ENCODE measurements at places on chromosomes 5 and 9. TPM values are rescaled to one million over a fixed set of nuclear protein-coding genes. Genes with fewer than 3 reads are reported as not detected.

GRCh38 chr9:77514886-77515711 is 133.0 kb downstream of the GNA14 start:
- H3K36me3 ChIP-seq = no peaks in the 10 kb centered on the region
- H3K4me3 ChIP-seq = no peak overlapping the region
- H3K4me1 ChIP-seq = no peaks in the 10 kb centered on the region
- H3K27ac ChIP-seq = peak overlapping the region; percentile 36
- DNase-seq = no peak
- no peaks in the 10 kb centered on the region for H3K27me3 ChIP-seq

GRCh38 chr9:21056931-21057330 is 20.8 kb downstream of the IFNB1 start:
- H3K27ac ChIP-seq = no peak overlapping the region
- H3K27me3 ChIP-seq = no peaks in the 10 kb centered on the region
- H3K36me3 ChIP-seq = no peaks in the 10 kb centered on the region
- H3K4me3 ChIP-seq = no peak overlapping the region
- DNase-seq = no peak
- H3K4me1 ChIP-seq = no peaks in the 10 kb centered on the region

Gene RACK1
- total RNA-seq = 1,240 TPM

DNA sequence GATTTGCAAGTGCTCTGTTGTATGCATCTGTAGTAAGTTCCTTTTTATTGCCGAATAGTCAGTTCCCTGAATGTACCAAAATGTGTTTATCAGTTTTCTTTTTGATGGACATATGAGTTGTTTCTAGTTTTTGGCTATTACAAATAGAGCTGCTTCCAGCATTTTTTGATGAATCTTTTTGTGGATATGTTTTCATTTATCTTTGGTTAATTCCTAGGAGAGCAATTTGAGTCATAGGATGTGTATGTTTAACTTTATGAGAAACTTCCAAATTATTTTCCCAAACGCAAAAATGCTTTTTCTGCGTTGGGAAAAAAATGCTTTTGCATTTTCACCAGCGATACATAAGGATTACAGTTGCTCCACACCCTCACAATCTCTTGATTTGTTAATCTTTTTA is 287.7 kb downstream of the FER start:
- no peaks in the 10 kb centered on the region for H3K4me1 ChIP-seq
- no peaks in the 10 kb centered on the region for H3K36me3 ChIP-seq
- no peaks in the 10 kb centered on the region for H3K27me3 ChIP-seq
- no peak overlapping the region for H3K4me3 ChIP-seq
- no peak overlapping the region for H3K27ac ChIP-seq

Gene ZFP37
- 4.1 TPM for total RNA-seq

GRCh38 chr5:1519631-1520210 is 4.0 kb downstream of the LPCAT1 start:
- no peak overlapping the region for H3K27ac ChIP-seq
- H3K36me3 ChIP-seq = peaks cover 4% of the 10 kb centered on the region
- no peaks in the 10 kb centered on the region for H3K27me3 ChIP-seq
- no peak overlapping the region for H3K4me3 ChIP-seq
- peaks cover 7% of the 10 kb centered on the region for H3K4me1 ChIP-seq

GRCh38 chr9:17865881-17866280 is 287.0 kb downstream of the SH3GL2 start:
- DNase-seq = peak; percentile 16
- no peak overlapping the region for H3K4me3 ChIP-seq
- H3K27me3 ChIP-seq = no peaks in the 10 kb centered on the region
- H3K36me3 ChIP-seq = no peaks in the 10 kb centered on the region
- no peaks in the 10 kb centered on the region for H3K4me1 ChIP-seq

GRCh38 chr5:151886546-151887275 is 37.9 kb downstream of the GLRA1 start:
- no peak overlapping the region for H3K4me3 ChIP-seq
- H3K27ac ChIP-seq = no peak overlapping the region
- no peaks in the 10 kb centered on the region for H3K36me3 ChIP-seq
- no peak for DNase-seq

DNA sequence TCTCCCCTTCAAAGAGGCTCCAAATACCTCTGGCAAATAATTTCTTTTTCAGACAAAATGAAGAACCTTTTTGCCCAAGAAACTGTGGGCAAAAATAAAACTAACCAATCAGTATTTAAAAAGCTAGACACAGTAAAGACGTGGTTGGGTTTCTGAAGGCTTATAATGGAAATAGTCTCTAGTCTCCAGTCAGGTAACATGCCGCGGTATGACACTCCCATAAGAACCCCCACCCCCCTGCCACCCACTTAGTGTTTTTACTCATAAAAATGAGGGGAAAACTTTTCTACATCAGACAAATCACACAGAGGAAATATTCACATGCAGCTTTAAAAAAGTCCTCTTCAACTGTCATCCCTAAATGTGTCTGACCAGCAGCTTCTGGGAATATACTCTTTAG is 105.3 kb downstream of the THBS4 start:
- no peaks in the 10 kb centered on the region for H3K36me3 ChIP-seq
- no peaks in the 10 kb centered on the region for H3K4me1 ChIP-seq

DNA sequence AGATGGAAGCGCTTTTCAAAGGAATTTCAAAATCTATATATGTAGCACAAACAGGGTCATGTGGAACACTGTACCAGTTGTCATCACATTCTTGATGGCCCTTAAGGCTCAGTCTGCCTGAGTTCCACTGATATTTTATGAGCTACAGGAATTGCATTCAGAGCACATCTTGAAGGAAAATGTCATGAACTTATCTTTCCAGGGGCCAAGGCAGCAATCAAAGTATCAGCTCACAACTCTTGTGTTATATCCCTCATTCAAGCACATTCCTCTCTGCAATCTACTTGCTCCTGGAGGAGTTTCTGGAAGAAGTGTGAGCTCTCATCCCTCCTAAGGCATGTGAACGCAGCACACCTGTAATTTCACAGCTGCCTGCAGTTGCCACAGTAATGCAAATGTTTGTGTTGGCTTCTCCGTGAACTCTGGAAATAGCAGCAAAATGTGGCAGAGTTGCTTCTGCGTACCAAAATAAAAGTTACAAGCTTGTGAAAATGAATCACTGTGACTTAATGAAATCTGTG is 89.7 kb upstream of the EQTN start:
- H3K27ac ChIP-seq = no peak overlapping the region
- peak; percentile 62 for DNase-seq
- H3K36me3 ChIP-seq = no peaks in the 10 kb centered on the region
- peaks cover 12% of the 10 kb centered on the region for H3K4me1 ChIP-seq
- no peak overlapping the region for H3K4me3 ChIP-seq

Gene COL15A1
- 42.0 TPM for total RNA-seq

DNA sequence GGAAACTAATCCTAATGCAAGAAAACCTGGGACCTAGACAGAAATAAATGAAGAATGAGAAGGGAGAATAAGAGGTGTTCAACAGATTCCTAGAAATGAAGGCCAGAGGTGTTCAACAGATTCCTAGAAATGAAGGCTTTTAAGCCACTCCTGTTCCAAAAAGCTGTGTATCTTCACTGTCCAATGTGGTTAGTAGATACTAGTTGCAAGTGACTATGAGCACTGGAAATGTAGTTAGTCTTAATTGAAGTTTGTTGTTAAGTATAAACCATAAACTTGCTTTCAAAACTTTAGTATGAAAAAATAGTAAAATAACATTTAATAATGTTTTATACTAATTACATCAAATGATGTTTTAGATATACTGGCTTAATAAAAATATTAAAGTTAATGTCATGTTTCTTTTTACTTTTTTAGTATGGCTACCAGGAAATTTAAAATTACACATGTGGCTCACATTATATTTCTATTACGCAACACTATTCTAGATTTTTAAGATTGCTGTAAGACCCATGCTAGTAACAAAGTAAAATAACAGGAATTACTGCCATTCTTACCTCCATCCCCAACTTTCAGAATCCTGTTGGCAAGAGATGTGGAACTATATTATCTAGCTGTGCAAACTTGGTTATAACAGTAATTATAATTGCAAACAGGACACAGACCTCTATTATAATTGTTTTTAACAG is 57.5 kb downstream of the RICTOR start:
- DNase-seq = no peak
- peaks cover 8% of the 10 kb centered on the region for H3K36me3 ChIP-seq
- H3K4me1 ChIP-seq = no peaks in the 10 kb centered on the region
- H3K27ac ChIP-seq = no peak overlapping the region
- no peaks in the 10 kb centered on the region for H3K27me3 ChIP-seq
- no peak overlapping the region for H3K4me3 ChIP-seq

Gene ITGA2
- 44.5 TPM for total RNA-seq

Gene PRDM9
- total RNA-seq = not detected

- no peaks in the 10 kb centered on the region for H3K27me3 ChIP-seq
- peak overlapping the region; percentile 91 for H3K27ac ChIP-seq
- no peak overlapping the region for H3K4me3 ChIP-seq
- DNase-seq = peak; percentile 84
- peaks cover 14% of the 10 kb centered on the region for H3K36me3 ChIP-seq
Observed at GRCh38 chr5:10288592-10289219, 19.0 kb downstream of the CMBL start.

DNA sequence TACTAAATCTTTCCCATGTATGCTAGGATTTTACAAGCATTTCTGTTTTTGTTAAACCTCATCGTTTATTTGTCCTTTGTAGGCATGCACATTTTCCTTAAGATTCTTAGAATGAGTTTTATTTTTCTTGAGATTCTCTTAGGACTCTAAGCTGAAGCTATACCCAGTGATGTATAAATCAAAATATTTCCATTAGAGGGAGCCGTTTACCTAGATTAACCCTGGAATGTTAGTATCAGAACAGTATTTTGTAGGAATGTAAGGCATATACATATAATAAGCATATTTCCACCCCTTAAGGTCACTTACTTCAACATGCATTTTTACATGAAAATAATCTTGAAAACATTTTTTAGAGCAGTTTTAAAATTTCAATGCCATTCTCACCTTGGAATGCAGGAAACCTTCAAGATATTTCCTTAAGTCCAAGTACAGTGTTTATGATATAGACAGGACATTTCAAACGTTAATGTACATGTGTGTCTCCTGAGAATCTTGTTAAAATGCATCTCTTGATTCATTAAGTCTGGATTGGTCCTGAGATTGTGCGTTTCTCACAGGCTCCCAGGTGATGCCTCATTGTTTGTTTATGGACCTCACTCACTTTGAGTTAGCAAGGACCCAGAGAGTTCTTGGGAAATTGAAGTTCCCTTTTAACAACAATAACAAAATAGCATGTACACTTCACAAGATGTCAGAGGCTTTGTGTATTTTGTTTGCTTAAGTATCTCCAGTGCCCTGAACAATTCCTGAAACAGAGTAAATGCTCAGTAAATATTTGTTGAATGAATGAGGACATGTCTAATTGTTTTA is 34.9 kb upstream of the FCHO2 start:
- no peaks in the 10 kb centered on the region for H3K27me3 ChIP-seq
- no peaks in the 10 kb centered on the region for H3K4me1 ChIP-seq
- H3K27ac ChIP-seq = no peak overlapping the region
- no peaks in the 10 kb centered on the region for H3K36me3 ChIP-seq
- H3K4me3 ChIP-seq = no peak overlapping the region
- DNase-seq = peak; percentile 31

Gene ANKRD34B
- total RNA-seq = 1.5 TPM

- no peak overlapping the region for H3K4me3 ChIP-seq
- DNase-seq = no peak
- H3K27me3 ChIP-seq = no peaks in the 10 kb centered on the region
- H3K4me1 ChIP-seq = peaks cover 4% of the 10 kb centered on the region
- H3K27ac ChIP-seq = no peak overlapping the region
Observed at GRCh38 chr5:149374303-149374702, 4.8 kb downstream of the IL17B start.

- H3K4me1 ChIP-seq = no peaks in the 10 kb centered on the region
- H3K27ac ChIP-seq = no peak overlapping the region
- DNase-seq = no peak
Observed at GRCh38 chr9:83355024-83355444, 183.2 kb downstream of the FRMD3 start.

- no peak overlapping the region for H3K4me3 ChIP-seq
- H3K27ac ChIP-seq = no peak overlapping the region
Observed at GRCh38 chr5:97623441-97623840, 440.4 kb upstream of the RIOK2 start.

DNA sequence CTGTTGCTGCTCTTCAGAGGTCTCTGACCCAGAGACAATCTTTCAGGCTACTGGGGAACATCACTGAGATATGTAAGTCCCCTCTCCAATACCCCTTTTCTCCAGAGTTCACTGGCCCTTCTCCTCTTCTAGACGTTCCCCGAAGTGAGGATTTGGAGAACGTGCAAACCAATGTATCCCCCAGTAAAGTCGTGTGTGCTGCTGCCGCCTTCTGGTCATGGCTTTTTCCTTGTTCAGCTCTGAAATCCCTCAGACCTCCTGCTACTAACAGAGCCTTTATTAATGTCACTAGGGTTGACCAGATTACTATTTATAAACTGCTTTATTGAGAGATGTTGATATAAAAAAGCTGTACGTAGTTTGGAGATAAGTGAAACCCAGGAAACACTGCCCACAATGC is 1028.6 kb downstream of the CDH9 start:
- no peaks in the 10 kb centered on the region for H3K27me3 ChIP-seq
- DNase-seq = peak; percentile 54
- no peaks in the 10 kb centered on the region for H3K4me1 ChIP-seq
- no peaks in the 10 kb centered on the region for H3K36me3 ChIP-seq
- H3K27ac ChIP-seq = no peak overlapping the region

Gene SLC36A2
- 1.8 TPM for total RNA-seq

DNA sequence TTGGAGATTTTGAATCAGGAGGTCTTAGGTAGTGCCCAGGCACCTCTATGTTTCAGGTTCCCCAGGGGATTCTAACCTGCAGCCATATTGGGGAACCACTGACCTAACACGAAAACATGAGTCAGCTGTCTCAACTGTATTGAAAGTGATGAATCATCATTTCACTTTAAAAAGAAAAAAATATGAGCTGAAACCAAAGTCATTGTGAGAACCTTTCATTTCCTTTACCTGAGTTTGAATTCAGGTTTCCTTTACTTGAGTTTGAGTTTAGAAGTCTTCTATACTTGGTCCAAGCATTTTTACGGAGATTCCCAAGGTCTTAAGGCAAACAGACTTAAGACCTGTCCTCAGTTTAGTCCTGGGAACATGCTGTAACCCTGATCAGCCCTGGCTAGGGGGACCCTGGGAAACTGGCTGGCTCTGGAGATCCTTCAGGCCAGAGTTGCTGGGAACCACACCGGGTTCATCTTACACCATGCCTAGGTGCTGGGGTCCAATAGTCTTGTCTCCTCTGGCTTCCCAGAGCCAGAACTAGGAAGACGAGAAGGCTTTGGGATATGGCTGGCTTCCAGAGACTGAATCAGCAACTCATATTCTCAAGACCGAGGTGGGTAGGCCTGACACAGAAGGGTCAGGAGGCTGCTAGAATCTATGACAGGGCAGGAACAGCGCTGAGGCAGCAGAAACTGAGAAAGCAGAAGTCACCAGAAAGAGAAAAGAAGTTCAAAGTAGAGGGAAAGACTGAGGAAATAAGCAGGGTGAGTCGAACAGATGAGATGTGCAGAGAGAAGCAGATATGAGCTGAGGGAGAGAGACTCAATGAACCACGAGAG is 16.4 kb upstream of the PDCD1LG2 start:
- no peak overlapping the region for H3K27ac ChIP-seq
- no peaks in the 10 kb centered on the region for H3K36me3 ChIP-seq

DNA sequence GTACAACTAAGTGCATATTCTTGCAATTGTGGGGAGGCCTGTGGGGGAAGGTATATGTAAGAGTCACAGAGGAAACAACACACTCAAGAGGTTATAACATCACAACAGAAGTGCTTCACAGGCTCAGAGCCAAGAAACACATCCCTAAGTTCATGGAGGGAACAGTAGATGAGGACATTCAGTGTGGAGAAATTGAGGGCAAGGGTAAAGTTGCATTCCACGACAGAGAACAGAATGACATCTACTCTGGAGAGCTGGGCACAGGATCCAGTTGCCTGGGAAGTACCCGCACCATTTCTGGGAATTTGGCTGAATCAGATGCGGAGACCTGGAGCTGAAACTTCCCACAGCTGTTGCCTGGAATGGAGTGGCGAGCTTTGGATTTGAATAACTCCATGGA is 197.2 kb downstream of the NXNL2 start:
- H3K27me3 ChIP-seq = no peaks in the 10 kb centered on the region
- no peak overlapping the region for H3K27ac ChIP-seq
- DNase-seq = no peak
- H3K4me1 ChIP-seq = no peaks in the 10 kb centered on the region
